Cortex of kidney (tissue), 1 donor: ENCODE measurements at places on chromosomes 13 and 19.

- no peak for DNase-seq
Measured at GRCh38 chr13:35470671-35471661, 5.5 kb downstream of the MAB21L1 start.

DNA sequence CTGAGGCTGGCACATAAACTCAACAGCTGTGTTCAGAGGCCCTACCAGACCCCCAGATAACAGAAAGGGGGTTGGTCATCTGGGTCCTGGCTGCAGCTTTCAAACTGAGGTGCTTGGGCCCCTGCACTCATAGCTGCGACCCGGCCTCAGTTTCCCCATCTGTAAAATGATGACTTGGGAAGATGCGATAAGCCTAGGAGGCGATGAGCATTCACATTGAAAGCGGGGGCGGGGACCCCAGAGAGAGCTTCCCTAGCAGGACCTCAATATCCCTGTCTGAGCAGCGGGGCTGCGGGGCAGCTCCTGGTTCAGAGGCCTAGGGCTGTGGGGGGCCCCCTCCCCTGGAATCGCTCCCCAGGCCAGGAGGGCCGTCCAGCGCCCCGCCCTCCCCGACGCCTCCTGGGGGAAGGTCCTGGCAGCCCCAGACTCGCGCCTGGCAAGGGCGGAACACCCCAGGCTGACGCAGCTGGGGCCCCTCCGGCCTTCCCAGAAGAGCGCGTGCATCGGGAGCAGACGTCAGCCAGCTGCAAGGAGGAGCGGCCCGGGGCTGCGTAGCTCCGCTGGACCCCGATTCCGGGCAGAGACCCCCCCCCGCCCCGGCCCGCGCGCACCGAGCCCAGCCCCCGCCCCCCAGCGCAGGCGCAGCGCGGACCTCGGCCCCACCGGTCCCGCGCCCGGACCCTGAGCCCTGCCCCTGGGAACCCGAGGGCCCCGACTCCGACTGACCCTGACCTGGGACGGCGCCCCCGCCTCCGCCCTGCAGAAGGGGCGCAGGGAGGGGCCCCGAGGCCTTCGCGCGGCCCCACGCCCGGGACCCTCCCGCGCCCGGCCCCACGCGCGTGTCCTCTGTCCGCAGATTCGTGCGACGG, 3.5 kb downstream of the FSTL3 start:
- DNase-seq, result no peak

- no peak for DNase-seq
Measured at GRCh38 chr13:97809576-97809975, 143.9 kb upstream of the IPO5 start.

GRCh38 chr19:3457528-3458228, 22.6 kb downstream of the SMIM24 start:
- DNase-seq, result no peak

DNA sequence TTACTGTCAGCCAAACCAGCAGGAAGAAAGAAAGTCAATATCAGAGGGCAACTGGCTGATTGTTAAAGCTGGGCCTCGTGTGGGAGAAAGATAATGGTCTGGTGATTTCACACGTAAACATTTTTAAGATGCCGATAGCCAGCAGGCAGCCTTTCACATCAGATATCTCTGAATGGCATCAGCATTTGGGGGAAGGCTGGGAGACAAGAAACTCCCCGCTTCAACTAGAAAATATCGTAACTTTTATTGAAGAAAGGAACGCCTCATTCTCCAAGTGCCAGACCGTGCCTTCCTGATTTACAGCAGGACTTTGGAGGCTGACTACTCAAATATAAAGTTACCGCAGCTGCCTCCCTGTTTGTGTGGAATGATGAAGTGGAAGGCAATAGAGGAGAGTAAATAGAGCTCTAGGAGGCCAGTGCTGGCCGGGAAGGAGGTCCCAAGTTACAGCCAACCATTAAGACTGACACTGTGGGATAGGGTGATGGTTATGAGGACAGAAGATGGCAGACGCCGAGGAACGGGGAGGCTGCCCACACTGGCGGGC, 284.3 kb upstream of the MAB21L1 start:
- no peak for DNase-seq

DNA sequence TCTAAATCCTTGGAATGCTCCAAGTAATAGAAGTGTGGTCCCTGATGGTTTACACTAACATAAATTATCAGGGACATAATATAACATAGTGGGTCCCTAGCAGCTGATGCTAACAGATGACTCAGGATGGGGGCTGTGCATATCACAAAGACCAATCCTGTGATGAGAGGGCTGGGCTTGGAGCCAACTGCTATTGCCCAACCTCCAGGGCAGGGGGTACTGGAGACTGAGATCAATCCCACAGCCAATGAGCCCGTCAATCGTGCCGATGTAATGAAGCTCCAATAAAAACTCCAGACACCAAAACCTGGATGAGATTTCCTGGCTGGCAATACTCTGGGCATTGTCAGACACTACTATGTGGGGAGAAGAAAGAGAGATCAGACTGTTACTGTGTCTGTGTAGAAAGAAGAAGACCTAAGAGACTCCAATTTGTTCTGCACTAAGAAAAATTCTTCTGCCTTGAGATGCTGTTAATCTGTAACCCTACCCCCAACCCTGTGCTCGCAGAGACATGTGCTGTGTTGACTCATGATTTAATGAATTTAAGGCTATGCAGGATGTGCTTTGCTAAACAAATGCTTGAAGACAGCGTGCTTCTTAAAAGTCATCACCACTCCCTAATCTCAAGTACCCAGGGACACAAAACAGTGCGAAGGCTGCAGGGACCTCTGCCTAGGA, 33.4 kb downstream of the ABCC4 start:
- no peak for DNase-seq

- DNase-seq, result no peak
Measured at GRCh38 chr19:6232601-6233055, 47.1 kb downstream of the MLLT1 start.

- DNase-seq, result no peak
Measured at GRCh38 chr13:83691966-83692365, 190.3 kb downstream of the SLITRK1 start.

GRCh38 chr13:49569993-49570689, 15.2 kb downstream of the RCBTB1 start:
- no peak for DNase-seq

DNA sequence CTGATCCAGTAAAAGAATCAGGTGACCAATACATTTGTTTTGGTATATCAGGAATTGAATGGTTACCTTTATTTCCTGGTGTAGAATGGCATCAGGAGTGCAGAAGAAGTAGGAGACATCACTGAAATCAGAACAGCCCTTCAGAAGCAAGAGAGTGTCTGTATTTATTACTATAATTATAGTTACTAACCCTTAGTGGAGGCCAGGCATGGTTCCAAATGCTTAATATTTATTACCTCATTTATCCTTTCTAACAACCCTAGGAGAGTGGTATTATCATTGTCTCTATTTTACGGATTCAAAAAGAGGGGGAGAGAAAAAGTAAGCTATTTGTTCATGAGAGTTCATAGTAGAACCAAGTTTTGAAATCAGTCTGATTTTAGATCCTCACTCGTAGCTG, 1292.9 kb downstream of the PCDH9 start:
- no peak for DNase-seq

DNA sequence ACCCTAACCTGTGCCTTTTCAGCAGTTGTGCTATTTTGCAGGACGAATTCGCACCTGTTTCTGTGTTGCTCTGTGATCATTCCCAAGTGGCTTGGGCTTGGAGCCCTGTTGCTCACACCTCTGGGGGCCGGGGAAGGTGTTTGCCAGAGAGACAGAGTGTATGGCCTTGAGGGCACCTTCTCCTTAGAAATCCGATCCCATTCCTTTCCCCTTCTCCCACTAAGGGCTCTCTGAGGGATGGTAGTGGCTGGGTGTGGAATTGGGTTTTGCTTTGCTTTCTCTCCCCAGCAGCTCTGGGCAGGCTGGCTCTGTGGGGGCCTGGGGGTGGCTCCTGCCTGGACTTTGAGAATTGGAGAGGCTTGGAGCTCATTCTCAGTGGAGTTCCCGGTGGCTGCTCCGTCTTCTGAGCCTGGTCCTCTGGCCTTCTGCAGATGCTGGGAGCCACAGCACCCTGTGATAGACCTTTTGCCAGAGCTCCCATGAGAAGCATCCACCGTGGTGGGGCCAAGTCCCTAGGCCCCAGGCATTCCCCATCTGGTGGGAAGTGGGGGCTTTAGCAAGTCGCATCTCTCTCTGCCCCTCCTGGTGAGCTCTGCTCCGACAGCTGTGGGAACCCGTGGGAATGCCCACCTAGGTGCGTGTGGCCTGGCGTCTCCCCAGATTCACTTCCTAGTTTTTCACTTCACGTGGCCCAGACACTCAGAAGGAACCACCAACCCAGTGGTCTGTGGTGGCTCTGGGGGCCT, 26.1 kb downstream of the ATP11A start:
- no peak for DNase-seq

DNA sequence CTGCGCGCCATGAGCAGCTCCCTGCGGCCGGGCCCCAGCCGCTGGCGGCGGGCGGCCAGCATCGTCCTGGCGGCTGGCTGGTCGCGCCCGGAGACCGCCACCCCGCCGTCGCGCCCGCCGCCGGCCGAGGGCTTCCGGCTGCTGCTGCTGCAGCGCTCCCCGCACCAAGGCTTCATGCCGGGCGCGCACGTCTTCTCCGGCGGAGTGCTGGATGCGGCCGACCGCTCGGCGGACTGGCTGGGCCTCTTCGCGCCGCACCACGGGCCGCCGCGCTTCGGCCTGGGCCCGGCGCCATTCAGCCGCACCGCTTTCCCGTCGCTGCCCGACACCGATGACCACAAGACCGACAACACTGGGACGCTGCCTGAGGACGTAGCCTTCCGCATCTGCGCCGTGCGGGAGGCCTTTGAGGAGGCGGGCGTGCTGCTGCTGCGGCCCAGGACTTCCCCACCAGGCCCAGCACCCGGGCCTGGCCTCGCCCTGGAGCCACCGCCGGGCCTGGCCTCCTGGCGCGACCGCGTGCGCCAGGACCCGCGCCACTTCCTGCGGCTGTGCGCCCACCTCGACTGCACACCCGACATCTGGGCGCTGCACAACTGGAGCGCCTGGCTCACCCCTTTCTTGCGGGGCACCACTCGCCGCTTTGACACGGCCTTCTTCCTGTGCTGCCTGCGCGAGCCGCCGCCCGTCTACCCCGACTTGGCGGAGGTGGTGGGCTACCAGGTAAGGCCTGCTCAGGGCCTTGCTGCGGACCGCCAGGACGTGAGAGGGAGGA, 518 bp downstream of the NUDT19 start:
- DNase-seq, result no peak

GRCh38 chr13:77789376-77789775, 91.9 kb downstream of the SLAIN1 start:
- no peak for DNase-seq

GRCh38 chr19:41928221-41928683, at the start of gene ERFL:
TSS of gene ERFL (minus strand) at chr19:41928449. CDS start at chr19:41912919, 15,530 bp downstream.
- DNase-seq, result no peak

DNA sequence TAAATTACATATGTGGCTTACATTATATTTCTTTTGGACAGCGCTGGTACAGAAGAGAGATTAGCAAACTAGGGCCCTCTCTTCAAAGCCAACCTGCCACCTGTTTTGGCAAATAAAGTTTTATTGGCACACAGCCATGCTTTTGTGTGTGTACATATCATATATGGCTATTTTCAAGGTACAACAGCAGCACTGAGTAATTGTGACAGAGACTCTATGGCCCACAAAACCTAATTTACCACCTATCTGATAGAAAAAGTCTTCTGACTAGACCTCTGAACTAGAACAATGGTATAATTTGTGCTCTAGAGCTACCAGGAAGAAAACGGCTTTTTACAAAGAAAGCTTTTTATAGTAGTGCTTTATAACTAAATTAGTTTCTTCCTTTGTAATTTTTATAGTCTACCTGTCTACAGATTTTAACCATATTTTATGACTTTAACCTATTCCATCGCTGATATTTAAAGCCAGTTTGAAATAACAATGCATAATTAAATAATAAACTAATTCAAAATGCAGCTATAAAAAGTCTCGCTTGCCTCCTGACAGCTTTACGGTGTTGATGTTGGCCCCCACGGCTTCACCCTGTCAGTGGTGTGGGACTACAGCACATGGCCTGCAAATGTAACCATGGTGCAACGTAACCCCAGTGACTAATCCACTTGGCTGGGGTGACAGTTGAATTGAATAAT, 17.7 kb upstream of the DPY19L3 start:
- DNase-seq, result no peak

DNA sequence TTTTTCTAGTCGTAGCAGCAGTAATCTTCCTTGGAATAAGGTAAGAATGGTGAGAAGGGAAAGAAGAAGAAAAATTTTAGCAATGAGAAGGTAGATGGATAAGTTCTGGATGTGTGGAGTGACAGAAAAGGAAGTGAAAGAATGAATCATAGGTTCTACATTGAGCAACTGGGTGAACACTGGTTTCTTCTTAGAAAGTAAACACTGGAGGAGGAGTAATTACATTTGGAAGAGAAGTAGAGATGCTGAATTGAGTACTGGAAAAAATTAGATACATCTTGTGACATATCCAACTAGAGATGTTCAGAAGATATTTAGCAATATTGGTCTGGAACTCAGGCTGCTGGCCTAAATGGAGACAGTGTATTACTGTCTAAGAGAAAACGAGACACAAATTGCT, 148.5 kb downstream of the GPC5 start:
- no peak for DNase-seq

- DNase-seq, result no peak
Measured at GRCh38 chr13:101785858-101786257, 333.4 kb downstream of the ITGBL1 start.

DNA sequence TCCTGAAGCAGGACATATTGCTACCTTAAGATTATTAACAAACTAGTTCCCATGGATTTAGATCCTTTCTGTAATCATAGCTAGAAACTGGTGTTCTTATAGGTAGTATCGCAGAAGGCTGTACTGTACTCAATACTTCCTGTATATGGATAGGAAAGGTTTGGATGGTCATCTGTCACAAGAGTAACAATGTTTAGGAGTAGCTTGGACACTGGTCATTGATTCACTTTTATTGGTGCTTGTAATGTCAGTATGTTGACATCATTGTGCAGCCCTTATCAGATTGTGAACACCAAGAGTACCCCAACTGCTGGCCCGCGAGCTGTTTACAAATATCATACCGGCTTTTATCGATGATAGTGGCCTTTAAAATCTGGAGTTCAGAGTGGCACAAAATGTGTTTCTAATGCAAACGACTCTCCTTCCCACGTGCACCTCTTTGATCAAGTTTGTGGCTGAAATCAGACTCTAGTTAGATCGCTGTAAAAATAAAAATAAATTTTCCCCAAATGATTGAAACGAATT, 605 bp upstream of the CDK8 start:
- no peak for DNase-seq
